ENCODE measurements at places on chromosomes 7 and 10.

DNA sequence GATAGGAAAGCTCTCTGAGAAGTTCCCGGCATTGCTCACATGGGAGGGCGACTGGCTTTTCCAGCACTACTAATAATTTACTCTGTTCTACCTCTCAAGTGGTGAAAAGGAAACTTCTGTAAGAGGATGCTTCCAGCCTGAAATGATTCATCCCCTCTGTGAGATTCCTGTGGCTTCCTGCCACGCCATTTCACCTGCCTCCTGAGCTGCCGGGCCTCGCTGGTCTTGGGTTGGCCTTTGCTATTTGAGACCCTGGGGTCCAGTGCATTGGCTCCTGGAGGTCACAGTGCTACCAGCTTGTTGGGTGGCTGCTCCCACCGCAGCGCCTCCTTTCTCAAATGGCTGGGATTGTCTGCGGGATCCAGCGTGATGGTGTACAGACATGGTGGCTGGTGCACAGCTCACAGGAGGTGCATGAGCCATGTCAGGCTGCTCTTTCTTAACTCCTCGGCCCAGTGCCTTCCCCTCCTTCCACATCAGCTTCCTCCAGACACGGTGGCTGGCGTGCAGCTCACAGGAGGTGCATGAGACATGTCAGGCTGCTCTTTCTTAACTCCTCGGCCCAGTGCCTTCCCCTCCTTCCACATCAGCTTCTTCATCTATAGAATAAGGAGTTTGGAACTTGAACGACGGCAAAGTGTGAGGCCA, 42.9 kb upstream of the PCBD1 start:
- no peak overlapping the region for H3K27ac ChIP-seq
- peak; percentile 29 for DNase-seq
- H3K36me3 ChIP-seq: no peaks in the 10 kb centered on the region
- peaks cover 16% of the 10 kb centered on the region for H3K4me1 ChIP-seq
- no peak overlapping the region for H3K4me3 ChIP-seq
- peaks cover 43% of the 10 kb centered on the region for H3K27me3 ChIP-seq

- no peak overlapping the region for H3K27ac ChIP-seq
- H3K36me3 ChIP-seq: no peaks in the 10 kb centered on the region
- peaks cover 12% of the 10 kb centered on the region for H3K27me3 ChIP-seq
- DNase-seq: no peak
- H3K4me3 ChIP-seq: no peak overlapping the region
- H3K4me1 ChIP-seq: peaks cover 21% of the 10 kb centered on the region
Measured at GRCh38 chr10:96507044-96507443, 6.7 kb downstream of the TLL2 start.

DNA sequence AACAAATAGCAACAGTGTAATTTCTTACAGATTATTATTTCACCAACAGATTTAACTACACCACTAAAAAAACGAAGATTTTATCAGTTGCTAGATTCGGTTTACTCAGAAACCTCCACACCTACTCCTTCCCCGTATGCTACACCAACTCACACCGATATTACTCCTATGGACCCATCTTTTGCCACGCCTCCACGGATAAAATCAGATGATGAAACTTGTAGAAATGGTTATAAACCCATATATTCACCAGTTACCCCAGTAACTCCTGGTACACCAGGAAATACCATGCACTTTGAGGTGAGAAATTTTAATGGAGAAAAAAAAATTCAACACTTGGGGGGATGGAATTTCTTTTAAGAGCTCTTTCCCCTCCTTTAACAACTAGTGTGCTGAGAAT, 92.5 kb downstream of the KMT2E start:
- H3K4me1 ChIP-seq: peaks cover 24% of the 10 kb centered on the region
- no peak for DNase-seq
- peaks cover 39% of the 10 kb centered on the region for H3K36me3 ChIP-seq
- peak overlapping the region; percentile 55 for H3K27ac ChIP-seq
- no peak overlapping the region for H3K4me3 ChIP-seq

DNA sequence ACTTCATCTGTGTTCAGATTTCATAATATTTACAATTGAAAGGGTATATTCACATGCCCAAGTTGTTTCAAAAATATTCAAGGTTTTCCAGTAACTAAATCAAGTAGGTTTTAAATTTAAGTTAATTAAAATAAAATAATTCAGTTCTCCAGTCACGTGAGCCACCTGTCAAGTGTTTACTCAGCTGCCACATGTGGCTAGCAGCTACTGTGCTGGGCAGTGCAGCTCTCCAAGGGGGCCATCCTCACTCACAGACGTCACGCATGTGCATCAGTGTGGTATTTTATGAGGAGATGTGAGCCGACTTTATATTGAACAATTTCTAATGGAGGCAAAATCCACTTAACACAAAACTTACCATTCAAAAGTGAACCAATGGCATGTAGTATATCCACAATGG, 69.7 kb upstream of the CAMK2B start:
- H3K4me3 ChIP-seq: no peak overlapping the region
- H3K36me3 ChIP-seq: peaks cover 14% of the 10 kb centered on the region
- no peak for DNase-seq
- peaks cover 25% of the 10 kb centered on the region for H3K4me1 ChIP-seq
- no peak overlapping the region for H3K27ac ChIP-seq
- no peaks in the 10 kb centered on the region for H3K27me3 ChIP-seq

GRCh38 chr10:130921461-130921860, 390.1 kb downstream of the TCERG1L start:
- H3K27ac ChIP-seq: no peak overlapping the region
- H3K4me3 ChIP-seq: no peak overlapping the region
- H3K27me3 ChIP-seq: peaks cover 3% of the 10 kb centered on the region
- H3K36me3 ChIP-seq: peaks cover 3% of the 10 kb centered on the region
- DNase-seq: no peak

- no peaks in the 10 kb centered on the region for H3K36me3 ChIP-seq
- DNase-seq: peak; percentile 71
- peak overlapping the region; percentile 94 for H3K4me3 ChIP-seq
- H3K27me3 ChIP-seq: peaks cover 7% of the 10 kb centered on the region
- peaks cover 15% of the 10 kb centered on the region for H3K4me1 ChIP-seq
- peak overlapping the region; percentile 63 for H3K27ac ChIP-seq
Measured at GRCh38 chr7:36366718-36367560, 22.7 kb upstream of the ANLN start.

- H3K27me3 ChIP-seq: no peaks in the 10 kb centered on the region
- H3K36me3 ChIP-seq: peaks cover 11% of the 10 kb centered on the region
- H3K27ac ChIP-seq: peak overlapping the region; percentile 81
- peaks cover 58% of the 10 kb centered on the region for H3K4me1 ChIP-seq
- no peak overlapping the region for H3K4me3 ChIP-seq
- no peak for DNase-seq
Measured at GRCh38 chr10:31011665-31012022, 20.0 kb downstream of the ZNF438 start.

DNA sequence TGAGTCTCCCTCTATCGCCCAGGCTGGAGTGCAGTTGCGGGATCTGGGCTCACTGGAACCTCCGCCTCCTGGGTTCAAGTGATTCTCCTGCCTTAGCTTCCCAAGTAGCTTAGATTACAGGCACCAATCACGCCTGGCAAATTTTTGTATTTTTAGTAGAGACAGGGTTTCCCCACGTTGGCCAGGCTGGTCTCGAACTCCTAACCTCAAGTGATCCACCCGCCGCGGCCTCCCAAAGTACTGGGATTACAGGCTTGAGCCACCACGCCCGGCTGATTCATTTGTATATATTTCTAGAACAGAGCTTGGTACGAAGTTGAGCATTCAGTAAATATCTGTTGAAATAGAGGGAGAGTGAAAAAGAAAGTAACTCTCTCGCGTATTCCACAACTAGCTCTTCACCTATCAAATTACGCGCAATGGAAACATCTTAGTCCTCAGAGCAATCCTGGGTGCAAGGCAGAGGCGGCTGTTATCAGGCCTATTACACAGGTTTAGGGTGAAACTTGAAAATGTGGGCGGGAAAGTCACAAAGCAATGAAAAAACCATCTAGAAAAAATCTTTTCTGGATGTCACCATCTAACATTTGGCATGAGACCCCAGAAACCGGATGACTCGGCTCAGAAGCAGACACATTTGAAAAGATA, 707 bp upstream of the GHITM start:
- DNase-seq: no peak
- peak overlapping the region; percentile 99 for H3K4me3 ChIP-seq
- peaks cover 26% of the 10 kb centered on the region for H3K4me1 ChIP-seq
- peak overlapping the region; percentile 99 for H3K27ac ChIP-seq

DNA sequence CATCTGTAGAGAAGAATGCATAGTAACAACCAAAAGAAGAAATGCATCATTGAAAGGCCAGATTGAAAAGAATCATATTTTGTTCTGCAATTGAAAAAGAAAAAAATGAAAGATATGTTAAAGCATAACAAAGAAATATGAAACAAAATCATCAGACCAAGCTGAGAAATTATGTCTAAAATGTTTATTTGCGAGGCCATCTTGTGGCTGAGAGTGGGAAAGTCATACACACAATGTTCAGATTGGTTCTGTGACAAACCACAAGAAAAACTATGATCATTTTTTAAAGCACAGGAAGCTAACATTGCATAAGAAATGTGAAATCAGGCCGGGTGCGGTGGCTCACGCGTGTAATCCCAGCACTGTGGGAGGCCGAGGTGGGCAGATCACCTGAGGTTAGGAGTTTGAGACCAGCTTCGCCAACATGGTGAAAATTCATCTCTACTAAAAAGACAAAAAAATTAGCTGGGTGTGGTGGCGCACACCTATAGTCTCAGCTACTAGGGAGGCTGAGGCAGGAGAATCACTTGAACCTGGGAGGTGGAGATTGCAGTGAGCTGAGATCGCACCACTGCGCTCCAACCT, 36.6 kb downstream of the ABCB5 start:
- H3K4me3 ChIP-seq: no peak overlapping the region
- H3K4me1 ChIP-seq: no peaks in the 10 kb centered on the region
- 0 out of 2 replicates have a peak, but pooled peaks cover 5% of the 10 kb centered on the region for H3K36me3 ChIP-seq
- no peaks in the 10 kb centered on the region for H3K27me3 ChIP-seq

GRCh38 chr7:7438851-7439250, 96.8 kb downstream of the COL28A1 start:
- H3K27me3 ChIP-seq: peaks cover 1% of the 10 kb centered on the region
- H3K4me3 ChIP-seq: peak overlapping the region; percentile 63
- H3K27ac ChIP-seq: peak overlapping the region; percentile 97
- peak; percentile 99 for DNase-seq
- peaks cover 48% of the 10 kb centered on the region for H3K4me1 ChIP-seq
- H3K36me3 ChIP-seq: peaks cover 19% of the 10 kb centered on the region

GRCh38 chr7:16028636-16029035, 342.2 kb upstream of the MEOX2 start:
- no peak overlapping the region for H3K27ac ChIP-seq
- no peaks in the 10 kb centered on the region for H3K27me3 ChIP-seq
- no peaks in the 10 kb centered on the region for H3K36me3 ChIP-seq

DNA sequence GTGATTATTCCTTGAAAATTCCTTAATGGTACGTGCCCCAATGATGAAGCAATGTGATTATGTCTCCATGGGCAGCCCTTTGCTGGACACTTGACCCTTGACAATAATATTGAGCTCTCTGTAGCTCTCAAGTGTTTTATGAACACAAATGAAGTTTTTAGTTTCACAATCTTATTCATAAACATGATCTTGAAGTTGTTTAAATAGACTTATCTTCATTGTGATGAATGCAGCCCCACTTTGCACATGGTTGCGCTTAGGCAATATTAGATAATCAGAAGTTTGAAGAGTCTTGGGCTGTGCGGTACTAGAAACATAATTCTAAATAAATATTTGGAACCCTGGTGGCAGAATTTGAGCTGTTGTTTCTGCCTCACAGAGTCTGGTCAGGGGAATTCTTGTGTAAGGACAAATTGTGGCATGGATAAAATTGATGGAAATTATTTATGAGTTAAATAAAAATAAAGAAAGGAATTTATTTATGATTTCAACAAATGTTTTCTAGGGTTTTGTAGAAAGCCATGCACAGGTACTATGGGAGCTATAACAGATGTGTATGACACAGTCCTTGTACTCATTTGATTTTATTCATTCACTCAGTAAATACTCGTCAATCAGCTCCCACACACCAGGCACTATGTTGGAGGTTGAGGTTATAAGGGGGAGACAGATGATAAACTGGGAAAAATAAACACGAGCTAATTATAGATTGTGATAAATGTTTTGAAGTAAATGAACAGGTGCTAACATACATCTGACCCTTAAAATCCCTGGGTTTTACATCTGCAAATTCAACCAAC, 217.9 kb downstream of the GALNT17 start:
- no peak for DNase-seq
- no peak overlapping the region for H3K4me3 ChIP-seq
- H3K27me3 ChIP-seq: no peaks in the 10 kb centered on the region
- H3K4me1 ChIP-seq: no peaks in the 10 kb centered on the region

DNA sequence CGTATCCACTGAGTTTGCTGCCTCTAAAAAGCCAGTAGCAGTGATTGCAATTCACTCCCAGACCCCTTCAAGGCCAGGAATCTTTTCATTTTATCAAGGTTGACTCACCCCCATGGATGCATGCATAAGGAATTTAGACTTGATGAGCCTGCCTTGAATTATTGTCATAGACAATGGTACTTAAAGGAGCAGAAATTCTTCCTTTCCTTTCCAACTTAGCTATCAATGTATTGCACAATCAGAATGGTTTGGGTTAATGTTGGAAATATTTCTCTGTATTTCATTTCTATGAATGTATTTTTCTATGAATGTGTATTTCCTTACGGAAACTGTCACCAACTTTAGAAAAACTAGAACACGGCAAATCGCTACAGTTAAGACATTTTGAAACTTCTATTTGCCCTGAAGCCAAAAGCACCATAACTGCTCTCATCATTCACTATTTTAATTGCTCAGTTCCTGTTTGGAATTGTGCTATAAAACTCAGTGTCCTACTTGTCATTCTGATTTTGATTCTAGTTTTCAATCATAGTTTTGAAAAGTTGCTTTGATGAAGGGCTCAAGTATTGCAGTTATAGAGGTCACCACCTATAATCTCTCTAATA, 355.7 kb upstream of the AKR1E2 start:
- H3K4me1 ChIP-seq: peaks cover 54% of the 10 kb centered on the region
- peaks cover 14% of the 10 kb centered on the region for H3K36me3 ChIP-seq
- peak; percentile 89 for DNase-seq
- H3K4me3 ChIP-seq: peak overlapping the region; percentile 78
- peak overlapping the region; percentile 68 for H3K27ac ChIP-seq

DNA sequence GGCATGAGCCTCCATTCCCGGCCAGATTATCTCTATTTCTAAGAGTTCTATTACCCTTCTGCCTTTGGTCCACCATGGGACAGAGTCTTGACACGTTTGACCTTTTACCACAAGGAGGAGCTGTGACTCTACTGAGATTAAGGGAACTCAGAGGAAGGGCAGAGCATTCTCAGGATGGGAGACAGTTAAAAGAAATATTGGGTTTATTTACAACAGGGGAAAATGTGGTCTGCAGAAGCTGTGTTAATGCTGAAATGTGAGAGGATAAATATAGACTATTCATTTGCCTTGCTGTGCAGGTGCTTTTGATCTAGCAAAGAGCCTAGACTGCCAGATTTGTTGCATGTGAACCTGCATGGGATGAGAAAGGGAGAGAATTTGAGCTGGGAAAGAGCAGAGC, 45.8 kb upstream of the PRSS58 start:
- no peak overlapping the region for H3K27ac ChIP-seq
- H3K4me1 ChIP-seq: no peaks in the 10 kb centered on the region
- no peaks in the 10 kb centered on the region for H3K36me3 ChIP-seq
- peaks cover 5% of the 10 kb centered on the region for H3K27me3 ChIP-seq

- DNase-seq: peak; percentile 43
- H3K4me1 ChIP-seq: peaks cover 8% of the 10 kb centered on the region
- no peaks in the 10 kb centered on the region for H3K36me3 ChIP-seq
- H3K27ac ChIP-seq: no peak overlapping the region
Measured at GRCh38 chr7:157490465-157490912, 153.7 kb downstream of the DNAJB6 start.

- H3K36me3 ChIP-seq: peaks cover 18% of the 10 kb centered on the region
- peak; percentile 51 for DNase-seq
- peaks cover 35% of the 10 kb centered on the region for H3K4me1 ChIP-seq
- peak overlapping the region; percentile 90 for H3K27ac ChIP-seq
- no peak overlapping the region for H3K4me3 ChIP-seq
Measured at GRCh38 chr10:73837072-73837471, 25.7 kb upstream of the NDST2 start.

- H3K4me1 ChIP-seq: no peaks in the 10 kb centered on the region
- H3K36me3 ChIP-seq: peaks cover 5% of the 10 kb centered on the region
- no peak overlapping the region for H3K4me3 ChIP-seq
Measured at GRCh38 chr7:102140952-102141370, 145.7 kb upstream of the SH2B2 start.

All from HFFc6 (cell line).